ENCODE measurements at places on chromosomes 11 and 22. TPM values are rescaled to one million over a fixed set of nuclear protein-coding genes. Genes with fewer than 3 reads are reported as not detected.

Gene ZP1
- total RNA-seq, result not detected

Gene MMP27
- total RNA-seq, result not detected

Gene BCO2
- total RNA-seq, result 1.1 TPM

DNA sequence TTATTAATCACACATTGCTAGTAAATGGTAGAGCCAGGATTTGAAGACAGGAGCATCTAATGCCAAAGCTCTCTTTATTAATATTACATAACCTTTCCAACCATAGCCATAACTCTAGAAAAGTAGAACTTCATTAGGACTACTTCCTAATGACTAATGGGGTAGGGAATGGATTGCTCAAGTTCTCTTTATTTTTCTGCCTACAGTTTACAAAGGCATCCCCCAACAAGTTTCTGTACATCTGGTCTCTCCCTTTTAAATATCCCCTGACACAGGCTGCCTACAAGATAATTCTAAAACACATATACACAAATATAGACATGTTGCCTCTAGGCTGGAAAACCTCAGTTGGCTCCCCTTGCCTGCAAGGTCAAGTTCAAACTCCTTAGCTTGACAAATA, 534.9 kb downstream of the SOX6 start:
- no peak overlapping the region for H3K27ac ChIP-seq
- DNase-seq, result no peak
- H3K27me3 ChIP-seq, result peaks cover 1% of the 10 kb centered on the region
- H3K36me3 ChIP-seq, result no peaks in the 10 kb centered on the region
- no peak overlapping the region for H3K4me3 ChIP-seq

DNA sequence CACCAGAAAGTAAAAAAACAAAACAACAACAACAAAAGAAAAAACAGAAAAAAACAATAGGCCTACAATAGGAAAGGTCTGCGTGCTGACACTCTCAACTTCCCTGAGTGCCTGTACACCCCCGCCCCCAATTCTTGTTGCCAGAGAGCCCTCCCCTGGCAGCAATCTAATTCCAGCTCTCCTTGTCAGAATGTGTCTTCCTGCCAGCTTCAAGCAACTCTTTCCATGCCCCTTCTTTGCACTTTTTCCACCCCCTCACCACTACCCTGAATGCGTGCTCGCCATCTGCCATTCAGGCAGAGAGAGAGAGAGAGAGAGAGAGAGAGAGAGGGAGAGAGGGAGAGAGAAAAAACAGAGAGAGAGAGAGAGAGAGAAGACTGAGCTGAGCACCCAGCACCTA, 245.0 kb downstream of the KIRREL3 start:
- H3K27ac ChIP-seq, result no peak overlapping the region
- no peaks in the 10 kb centered on the region for H3K36me3 ChIP-seq
- peaks cover 2% of the 10 kb centered on the region for H3K27me3 ChIP-seq
- no peak overlapping the region for H3K4me3 ChIP-seq
- no peaks in the 10 kb centered on the region for H3K4me1 ChIP-seq

DNA sequence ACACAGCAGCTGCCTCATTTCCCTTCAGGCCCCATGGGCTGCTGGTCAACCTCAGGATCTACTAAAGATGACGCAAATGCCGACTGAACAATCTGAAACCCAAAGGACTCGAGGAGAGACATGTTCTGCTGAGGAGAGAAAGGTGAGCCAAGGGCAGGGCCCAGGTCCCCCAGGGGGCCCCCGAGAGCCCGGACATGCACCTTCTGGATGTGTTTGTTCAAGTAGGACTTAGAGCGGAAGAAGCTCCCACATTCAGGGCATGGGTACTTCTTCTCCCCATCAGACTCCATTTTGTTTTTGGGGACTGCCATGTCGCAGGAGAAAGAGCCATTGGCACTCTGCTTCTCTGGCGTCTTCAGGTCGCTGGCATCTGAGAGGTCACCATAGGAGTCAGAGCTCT, 19.3 kb downstream of the PATZ1 start:
- no peak for DNase-seq
- no peaks in the 10 kb centered on the region for H3K27me3 ChIP-seq
- H3K27ac ChIP-seq, result no peak overlapping the region
- H3K4me3 ChIP-seq, result no peak overlapping the region

Data from activated CD4-positive, alpha-beta T cell treated with anti-CD3 and anti-CD28 coated beads, Interleukin-2, amount 10 ng/mL, durations not matched to agents 24 days and 14 days (primary cell).